ENCODE measurements at places on chromosomes 5 and 9. TPM values are rescaled to one million over a fixed set of nuclear protein-coding genes. Genes with fewer than 3 reads are reported as not detected.

STX17 gene
- total RNA-seq = 29.8 TPM

LYSMD3 gene
- total RNA-seq = 13.0 TPM

ABLIM3 gene
- total RNA-seq = 11.2 TPM

PRSS3 gene
- 604 TPM for total RNA-seq

FBP2 gene
- 3.1 TPM for total RNA-seq

CCDC192 gene
- total RNA-seq = not detected

All from body of pancreas (tissue), 4 donors.